Activated CD8-positive, alpha-beta memory T cell treated with anti-CD3 and anti-CD28 coated beads for 48 hours (primary cell): ENCODE measurements at places on chromosomes 13 and 19.
A peak's percentile ranks its signal among the peaks of the same experiment; 100 is the strongest.

DNA sequence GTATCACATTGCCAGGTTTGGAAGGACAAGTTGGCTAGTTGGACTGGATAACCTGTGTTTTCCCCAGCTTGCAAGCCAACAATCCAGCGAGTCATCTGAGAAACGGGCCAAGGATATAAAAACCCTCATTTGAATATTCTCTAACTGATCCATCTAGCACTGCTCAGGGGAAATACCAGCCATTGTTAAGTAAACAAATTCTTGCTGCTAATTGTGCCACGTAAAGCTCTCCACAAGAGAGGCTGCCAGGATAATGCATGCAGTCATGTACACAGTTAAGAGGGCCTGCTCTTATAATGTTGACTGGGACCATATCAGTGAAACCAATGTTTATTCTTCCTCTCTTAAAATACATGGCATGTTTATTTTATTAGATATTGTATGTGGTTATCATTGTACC lies 663.2 kb upstream of the SGCG start:
- DNase-seq, result no peak

DNA sequence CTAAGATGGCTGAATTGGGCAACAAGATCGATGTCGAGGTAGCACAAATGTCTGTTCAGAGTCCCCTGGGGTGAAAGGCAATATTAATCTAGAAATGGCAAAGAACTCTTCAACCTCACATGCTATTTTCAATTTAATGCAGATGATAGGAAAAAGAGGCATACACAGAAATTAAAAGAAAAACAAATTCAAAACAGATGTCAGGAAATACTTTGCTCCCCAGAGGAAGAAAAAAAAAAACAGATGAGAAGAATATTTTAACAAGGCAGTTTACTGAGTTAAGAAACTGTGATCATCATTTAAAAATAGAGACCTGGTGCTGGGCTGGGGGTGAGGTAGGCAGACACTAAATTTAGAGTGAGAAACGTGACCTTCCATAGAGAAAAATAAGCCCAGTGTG lies 421.9 kb upstream of the ARGLU1 start:
- DNase-seq, result no peak

- no peak for DNase-seq
Measured at GRCh38 chr19:49271080-49271753, 53.8 kb downstream of the SLC6A16 start.

DNA sequence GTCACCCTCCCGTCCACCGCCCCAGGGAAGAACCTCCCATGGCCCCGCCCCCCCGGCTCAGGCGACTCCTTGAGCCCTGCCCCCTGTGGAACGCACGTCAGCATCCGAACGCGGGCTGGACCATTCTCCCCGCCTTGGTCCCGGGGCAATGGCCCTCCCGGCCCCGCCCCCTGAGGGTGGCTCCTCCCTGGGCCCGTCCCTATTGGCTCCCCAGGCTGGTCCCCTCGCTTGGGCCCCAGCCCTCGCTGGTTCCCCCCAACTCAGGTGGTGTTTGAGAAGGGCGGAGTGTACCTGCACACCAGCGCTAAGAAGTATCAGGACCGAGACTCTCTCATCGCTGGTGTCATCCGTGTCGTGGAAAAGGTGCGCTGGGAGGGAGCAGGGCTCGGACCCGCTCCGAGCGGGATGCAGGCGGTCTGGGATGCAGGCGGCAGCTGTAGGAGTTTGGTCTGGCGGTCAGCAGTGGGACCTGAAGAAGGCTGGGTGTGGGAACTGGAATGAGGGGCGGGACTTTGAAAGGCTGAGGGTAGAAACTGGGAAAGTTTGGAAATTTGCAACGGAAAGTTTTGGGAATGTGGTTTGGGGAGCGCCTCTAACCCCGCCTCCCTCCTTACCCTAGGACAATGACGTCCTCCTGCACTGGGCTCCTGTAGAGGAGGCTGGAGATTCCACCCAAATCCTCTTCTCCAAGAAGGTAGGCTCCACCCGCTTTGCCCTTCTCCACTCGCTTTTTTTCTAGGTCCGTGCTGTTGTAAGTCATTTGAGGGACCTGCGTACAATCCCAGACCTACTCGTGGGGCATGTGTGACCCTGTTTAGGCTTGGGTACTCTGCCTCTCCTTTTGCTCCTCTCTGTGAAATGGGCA lies 609 bp downstream of the TBC1D17 start:
- DNase-seq, result peak; percentile 95

- DNase-seq, result no peak
Measured at GRCh38 chr19:1270213-1270853, 1.2 kb downstream of the CIRBP start.

DNA sequence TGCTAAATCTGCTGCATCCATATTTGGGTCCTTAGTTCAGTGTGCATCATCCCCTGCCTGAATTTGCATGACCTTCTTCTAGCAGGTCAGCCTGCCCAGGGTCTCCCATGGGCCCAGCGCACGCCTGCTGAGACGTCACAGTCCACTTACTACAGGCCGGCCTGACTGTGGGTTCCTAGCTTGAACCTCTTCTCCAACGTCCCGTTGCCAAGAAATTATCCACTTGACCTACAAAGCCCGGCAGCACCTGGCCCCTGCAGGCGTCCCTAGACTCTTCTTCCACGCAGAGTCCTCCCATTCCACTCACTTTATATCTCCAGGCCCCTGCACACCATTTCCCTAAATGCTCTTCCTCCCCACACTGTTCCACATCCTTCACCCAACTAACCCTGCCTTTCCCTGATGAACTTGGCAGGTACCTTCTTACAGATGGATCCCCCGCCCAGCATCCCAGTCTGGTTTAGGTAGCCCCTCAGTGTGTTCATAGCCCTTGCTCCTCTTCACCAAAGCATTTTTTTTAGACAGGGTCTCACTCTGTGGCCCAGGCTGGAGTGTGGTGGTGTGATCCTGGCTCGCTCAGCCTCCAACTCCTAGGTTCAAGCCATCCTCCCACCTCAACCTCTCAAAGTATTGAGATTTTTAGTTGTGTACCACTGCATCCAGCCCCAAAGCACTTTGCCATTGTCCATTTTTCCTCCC lies 155.0 kb upstream of the SOX1 start:
- DNase-seq, result no peak
